ENCODE measurements at places on chromosomes 4 and X.

- DNase-seq, result peak; percentile 55
These were observed at the start of gene CLCN4 for GRCh38 chrX:10156199-10157031. Gene CLCN4, plus strand, starts transcription at chrX:10156975. Its CDS starts 28,058 bp downstream, at chrX:10185033.

DNA sequence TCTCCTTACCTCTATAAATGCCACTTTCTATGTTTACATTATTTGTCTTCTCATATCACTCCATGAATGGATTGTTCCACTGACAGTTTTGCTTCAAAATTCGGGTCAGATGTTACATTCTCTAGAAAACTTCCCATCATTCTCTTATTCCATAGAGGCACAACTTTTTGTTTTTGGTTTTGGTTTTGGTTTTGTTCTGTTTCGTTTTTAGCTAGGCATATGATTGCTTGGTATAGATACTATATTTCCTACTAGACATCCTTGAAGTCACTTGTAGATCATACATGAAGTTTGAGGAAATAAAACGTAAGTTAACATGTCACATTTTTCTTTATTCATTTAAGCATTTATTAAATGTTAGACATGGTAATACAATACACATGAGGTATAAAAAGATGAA is 961.0 kb downstream of the PCDH18 start:
- no peak for DNase-seq

DNA sequence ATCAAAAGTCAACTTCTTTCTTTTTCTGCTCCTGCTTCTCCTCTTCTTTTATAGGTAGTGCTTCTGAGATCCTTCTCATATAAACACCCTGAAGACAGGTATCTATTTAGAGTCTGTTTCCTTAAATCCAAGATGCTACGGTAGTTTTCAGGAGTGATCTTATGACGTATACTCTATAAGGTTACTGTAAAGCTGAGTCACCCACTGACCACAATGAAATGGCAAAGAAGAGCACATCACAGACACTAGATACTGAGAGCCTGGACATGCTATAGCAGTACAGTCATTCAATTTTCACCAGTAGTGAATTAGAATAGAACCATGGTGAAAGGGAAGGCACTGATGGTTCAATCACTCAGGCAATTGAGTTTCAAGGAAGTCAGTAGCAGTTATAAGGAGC is 412.5 kb downstream of the ADAM29 start:
- no peak for DNase-seq

DNA sequence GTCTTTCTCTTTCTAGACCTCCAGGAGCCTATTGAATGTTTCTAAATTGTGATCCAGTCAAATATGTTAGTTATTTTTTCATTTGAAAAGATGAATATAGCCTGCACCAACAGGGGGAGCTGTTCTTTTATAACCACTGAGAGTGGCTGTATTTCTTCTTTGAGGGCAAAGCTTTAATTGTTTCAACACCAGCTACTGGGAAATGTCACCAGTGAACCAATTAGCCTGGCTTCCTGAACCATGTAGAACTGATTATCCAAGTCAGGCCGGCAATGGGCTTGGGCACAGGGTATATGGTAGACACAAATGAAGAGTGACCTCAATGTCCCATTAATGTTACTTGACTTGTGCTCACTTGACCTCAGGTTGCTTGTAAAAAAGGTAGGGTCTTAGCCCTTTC is 4.8 kb upstream of the DAPP1 start:
- no peak for DNase-seq

- DNase-seq, result no peak
These were observed 350.6 kb downstream of the CHIC1 start for GRCh38 chrX:73913580-73913979.

GRCh38 chr4:24137671-24138601 is 248.1 kb upstream of the PPARGC1A start:
- no peak for DNase-seq

- no peak for DNase-seq
These were observed 16.2 kb upstream of the JAKMIP1 start for GRCh38 chr4:6216588-6216987.

DNA sequence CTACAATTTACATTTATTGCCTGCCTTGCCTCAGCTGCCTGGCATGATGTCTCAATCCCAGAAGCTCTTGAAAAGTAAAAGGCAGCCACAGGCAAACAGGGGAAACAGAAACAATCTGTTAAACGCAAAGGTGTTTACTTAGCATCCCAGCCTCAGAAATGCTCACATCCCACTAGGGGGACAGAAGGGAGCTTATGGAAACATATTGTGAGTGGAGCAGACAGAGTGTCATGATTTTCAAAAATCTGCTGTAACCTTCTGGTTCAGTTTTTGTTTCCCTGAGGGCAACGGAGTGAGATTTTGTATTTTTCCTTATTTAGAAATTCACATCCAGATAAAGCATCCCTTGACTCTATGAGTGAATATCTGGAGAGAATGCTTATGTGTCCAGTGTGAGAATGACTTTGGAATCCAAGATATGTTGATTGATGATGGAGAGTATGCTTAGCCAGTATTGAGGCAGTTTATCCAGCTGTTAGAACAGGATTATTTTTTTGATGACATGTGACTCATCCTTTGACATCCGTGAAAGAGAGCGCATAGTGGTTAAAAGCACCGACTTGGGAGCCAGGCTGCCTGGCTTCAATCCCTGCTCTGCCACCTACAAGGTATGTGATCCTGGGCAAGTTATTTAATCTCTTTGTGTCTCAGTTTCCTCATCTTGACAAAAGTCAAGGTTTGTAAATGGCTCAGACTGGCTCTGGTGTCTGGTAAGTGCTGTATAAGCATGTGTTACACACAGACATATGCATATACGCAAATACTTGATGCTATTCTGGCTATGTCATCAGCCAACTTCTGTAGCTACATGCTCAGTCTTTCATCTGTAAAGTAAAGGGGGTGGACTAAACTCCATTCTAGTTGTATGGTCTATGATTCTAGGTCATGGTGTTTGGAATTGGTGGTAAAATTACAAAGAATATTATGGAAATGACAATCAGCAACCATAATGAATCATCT is 381.2 kb downstream of the RAPGEF2 start:
- no peak for DNase-seq

DNA sequence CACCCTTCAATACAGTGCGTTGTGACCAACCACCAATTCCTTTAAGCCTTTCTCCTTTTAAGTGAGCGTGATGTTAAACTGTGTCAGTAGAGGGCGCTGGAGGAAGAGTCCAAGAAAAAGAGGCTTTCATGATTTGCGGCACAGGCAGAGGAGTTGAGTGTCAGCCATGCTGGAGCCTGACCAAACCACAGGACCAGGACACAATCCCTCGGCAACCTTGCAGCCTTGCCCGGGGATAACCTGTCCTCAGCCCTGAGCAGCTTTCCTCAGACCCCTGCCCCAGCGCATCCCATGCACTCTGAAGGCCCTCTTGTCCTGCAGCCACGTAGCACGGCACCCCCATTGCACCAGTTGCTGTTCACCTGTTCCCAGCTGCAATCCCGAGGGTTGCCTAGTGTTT is 53.5 kb upstream of the SMIM31 start:
- DNase-seq, result peak; percentile 48

DNA sequence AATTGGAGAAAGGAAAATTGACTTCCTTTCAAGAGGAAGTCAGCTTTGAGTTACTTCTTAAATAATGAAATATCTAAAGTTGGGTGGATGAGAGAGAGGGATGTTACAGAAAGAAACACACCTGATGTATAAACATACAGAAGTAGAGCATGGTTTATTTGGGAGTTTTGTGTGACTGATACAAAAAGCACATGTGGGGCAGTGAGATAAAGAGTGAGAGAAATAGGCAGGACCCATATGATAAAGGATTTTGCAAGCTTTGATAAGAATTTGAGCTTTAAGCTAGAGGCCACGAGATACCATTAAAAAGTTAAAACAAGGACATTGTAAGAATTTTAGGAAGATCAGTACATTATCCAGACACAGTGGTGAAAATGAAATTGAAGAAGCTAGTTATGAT is 263.3 kb upstream of the GPRIN3 start:
- no peak for DNase-seq

DNA sequence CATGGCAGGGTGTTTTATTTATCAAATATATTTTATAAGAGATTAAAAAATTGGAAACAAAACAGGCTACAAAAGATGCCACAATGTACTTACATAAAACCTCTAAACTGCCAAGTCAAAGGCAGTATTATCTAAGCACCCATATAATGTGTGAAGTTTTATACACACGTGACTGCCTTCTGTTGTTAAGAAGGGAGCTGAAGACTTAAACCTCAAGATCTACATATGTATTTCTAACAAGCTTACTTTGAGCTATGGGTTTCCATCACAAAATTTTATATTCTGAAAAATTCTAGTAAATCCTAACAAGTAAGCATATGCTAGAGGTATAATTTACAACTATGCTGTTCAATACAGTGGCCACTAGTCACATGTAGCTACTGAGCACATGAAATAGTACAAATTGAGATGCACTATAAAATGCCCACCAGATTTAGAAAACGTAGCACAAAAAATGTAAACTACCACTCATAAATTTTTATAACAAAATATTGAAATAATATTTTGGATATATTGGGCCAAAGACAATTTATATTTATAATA is 9.8 kb downstream of the ATP8A1 start:
- DNase-seq, result no peak

- DNase-seq, result no peak
These were observed 67.3 kb downstream of the PDLIM5 start for GRCh38 chr4:94519019-94519418.

DNA sequence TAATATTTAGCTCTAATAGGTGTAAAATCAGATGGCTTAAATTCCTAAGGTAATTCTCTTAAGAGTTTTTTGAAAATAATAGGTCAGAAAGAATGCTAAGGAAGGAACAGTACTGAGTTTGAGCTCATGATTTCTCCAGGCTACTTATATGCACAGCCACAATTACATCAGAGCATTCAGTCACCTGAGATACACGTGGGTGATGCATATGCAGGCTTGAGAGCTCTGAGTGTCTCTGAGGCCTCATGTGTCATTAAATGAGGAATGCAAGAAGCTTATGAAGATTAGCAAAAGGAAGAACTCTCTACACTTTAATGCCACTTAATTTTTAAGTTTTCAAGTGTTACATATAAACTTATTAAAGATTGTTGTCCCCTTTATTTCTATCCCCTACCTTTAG is 124.0 kb upstream of the STIM2 start:
- DNase-seq, result no peak

- DNase-seq, result no peak
These were observed 11.4 kb upstream of the SLAIN2 start for GRCh38 chr4:48329976-48330375.

GRCh38 chrX:68755616-68756125 is 73.2 kb upstream of the EFNB1 start:
- DNase-seq, result no peak

GRCh38 chrX:134186362-134187121 is 50.4 kb upstream of the CCDC160 start:
- DNase-seq, result no peak

DNA sequence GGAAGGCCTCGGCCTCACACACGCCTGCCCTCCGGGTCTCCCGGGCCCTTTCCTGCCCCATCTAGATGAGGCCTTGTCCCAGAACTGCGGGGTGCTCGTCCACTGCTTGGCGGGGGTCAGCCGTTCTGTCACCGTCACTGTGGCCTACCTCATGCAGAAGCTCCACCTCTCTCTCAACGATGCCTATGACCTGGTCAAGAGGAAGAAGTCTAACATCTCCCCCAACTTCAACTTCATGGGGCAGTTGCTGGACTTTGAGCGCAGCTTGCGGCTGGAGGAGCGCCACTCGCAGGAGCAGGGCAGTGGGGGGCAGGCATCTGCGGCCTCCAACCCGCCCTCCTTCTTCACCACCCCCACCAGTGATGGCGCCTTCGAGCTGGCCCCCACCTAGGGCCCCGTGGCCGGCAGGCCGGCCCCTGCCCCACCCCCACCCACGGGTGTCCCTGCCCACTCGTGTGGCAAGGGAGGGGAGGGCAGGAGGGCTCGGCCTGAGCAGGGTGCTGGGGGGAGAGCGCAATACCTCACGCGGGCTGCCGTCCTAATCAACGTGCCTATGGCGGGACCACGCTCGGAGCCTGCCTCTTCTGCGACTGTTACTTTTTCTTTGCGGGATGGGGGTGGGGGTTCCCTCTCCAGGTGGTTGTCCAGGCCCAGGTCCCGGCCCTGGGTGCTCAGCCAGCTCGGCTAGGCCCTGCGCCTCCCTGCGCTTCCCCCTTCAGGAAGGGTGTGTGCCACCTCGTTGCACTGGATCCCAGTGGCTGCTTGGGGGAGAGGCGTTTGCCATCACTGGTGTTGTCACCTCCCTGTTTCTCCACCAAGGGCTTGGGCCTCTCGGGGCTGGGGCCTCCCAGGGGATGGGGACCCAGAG is 3.1 kb downstream of the DUSP9 start:
- no peak for DNase-seq

DNA sequence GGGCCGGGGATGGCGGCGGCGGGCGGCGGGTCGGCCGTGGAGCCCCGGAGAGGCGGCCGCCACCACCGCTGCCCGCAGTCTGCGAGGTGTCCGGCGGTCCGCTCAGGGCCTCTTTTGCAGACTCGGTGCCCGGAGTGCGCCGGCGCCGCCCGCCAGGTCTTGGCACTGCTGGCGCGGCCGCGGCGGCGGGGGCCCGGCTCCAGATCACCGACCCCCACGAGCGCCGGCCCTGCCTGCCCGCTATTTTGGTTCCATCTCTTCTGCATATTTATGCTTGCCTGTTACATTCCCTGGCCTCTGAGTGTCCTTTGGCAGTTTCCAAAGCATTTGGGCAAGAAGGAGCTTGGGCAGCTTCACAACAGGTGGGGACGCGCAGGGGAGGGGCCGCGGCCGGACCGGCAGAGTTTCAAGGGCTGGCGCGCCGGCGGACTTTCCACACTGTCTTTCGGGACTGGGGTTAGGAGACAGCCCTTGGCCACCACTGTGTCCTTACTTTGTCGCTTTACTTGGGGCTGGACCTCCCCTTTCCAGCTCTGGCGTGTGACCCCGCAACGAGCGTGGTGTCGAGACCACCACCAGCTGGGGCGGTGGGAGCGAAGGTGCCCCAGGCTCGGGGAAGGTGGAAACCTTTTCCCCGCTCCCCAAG is 668 bp upstream of the TAPT1 start:
- DNase-seq, result peak; percentile 69

DNA sequence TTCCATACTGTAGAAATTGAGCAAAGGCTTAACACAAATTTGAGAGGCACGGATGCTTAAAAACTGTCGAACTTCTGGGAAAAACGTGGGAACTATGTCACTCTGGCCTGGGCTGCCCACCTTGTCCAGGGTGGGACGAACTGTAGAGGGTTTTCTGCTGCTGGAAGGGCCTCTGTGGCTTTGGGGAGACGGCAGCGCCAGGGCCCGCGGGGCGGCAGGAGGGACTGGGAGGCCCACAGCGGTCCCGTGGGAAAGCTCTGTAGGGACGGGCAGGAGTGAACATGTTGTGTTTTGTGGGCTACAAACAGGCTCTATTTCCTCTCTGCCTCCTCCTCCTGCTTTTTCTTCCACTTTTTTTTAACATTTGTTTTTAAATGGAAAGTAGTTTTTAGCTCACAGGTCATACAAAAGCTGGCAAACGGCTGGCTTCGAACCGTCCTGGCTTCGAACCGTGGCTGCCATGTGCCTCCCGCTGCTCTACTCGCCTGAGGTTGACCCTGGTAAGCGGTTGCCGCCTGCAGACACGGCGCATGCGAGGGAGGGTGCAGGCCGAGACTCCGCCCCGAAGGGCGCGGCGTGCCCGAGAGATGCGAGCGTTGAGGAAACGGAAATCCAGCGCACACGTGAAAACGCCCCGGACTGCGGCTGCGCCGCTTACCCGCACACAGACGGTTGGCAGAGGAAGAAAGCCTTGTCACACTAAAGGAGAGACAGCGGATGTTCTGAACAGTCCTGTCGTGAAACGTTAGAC is 382.3 kb upstream of the ZFP42 start:
- no peak for DNase-seq

All from nephron progenitor cell (in vitro differentiated cells).